ENCODE measurements at places on chromosomes 12 and 14.

DNA sequence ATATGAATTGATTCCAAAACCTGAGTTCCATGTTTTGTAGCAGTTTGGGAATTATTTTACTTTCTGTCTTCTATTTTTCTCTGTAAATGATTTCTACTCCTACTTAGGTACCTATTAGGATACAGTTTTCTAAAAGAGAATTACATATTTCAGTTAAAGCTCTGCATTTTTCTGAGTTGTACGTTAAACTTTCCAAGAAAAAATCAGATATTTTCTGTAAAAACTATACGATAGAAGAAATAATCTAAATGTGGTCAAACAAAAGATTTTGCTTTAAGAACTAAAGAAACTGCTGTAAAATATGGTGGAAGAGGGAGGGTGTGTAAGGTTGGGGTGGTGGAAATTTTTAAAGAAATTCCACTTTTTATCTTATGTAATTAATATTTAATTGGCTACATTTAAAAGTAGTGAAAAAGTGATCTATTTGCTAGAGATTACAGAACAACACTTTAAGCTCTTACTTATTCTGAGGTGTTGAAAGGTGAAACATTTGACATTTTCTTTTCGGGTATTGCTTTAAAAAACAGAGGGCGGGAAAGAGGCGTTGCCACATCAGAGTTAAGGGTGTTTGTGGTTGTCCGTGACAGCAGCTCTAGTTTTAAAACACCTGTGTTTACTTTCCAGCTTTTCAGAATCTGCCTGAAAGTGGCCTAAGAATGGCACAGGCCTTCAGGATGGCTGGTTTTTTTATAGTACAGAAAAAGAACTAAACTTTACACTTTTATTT, 187.3 kb downstream of the MIPOL1 start:
- DNase-seq = no peak

GRCh38 chr12:108324351-108325017, 14.6 kb downstream of the CMKLR1 start:
- DNase-seq = no peak

DNA sequence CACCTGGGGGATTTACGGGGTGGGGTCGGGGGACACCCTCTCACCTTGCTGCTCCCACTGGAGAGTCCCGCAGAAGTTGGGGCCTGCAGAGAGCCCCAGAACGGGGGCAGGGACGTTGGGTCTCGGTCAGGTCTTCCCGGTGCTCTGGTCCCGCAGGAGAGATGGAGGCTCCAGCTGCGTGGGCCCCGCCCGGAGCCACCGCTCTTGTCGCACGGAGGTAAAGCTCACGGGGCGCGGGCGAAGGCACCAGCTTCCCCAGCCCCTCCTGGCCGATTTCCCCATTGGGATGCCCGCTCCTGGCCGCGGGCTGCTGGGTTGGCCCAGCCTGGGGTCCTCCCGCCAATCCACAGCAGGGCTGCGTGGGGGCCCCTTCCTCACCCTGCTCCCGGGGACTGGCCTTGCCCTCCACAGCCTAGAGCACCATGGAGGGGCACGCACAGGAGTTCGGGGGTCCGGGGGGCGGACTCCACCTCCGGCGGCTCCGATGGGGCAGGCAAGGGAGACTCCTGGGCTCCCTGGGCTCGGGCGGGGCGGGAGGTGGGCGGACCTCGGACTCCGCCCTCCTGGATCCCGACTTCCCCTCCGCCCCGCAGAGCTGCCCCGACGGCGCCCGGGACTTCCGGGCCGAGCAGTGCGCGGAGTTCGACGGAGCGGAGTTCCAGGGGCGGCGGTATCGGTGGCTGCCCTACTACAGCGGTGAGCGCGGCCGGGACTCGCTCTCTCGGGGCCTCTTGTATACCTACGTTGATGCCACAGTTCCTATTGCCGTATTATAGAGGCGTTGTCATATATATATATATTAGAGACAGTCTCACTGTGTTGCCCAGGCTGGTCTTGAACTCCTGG, 8.4 kb downstream of the PAPLN start:
- peak; percentile 50 for DNase-seq

GRCh38 chr12:57983146-57983857, 41.9 kb downstream of the ATP23 start:
- DNase-seq = no peak

DNA sequence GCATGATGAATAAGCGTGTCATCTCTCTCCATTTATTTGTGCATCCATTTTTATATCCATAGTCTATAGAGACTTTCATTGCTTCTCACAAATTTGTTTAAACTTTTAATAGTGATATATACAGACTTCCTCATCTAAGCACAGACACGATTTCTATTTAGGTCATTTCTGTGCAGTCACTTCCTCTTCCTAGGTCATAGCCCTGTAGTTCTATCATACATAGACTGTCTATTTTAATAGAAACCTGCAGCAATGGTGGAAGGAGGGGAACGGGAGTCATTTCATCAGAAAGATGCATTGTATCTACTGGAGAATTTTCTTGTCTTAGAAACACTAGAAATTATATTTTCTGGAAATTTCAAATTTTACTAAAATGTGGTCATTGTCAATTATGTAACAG, 133.4 kb upstream of the FGD4 start:
- DNase-seq = no peak

- no peak for DNase-seq
Observed at GRCh38 chr12:115070313-115070712, 386.3 kb upstream of the TBX3 start.

- DNase-seq = no peak
Observed at GRCh38 chr12:111405859-111406473, at the start of gene SH2B3. Gene SH2B3, plus strand, starts transcription at chr12:111405923. Its CDS starts 12,223 bp downstream, at chr12:111418146.

GRCh38 chr12:82874945-82875344, 188.2 kb downstream of the TMTC2 start:
- DNase-seq = no peak

- no peak for DNase-seq
Observed at GRCh38 chr12:66538970-66539369, 139.9 kb downstream of the GRIP1 start.

DNA sequence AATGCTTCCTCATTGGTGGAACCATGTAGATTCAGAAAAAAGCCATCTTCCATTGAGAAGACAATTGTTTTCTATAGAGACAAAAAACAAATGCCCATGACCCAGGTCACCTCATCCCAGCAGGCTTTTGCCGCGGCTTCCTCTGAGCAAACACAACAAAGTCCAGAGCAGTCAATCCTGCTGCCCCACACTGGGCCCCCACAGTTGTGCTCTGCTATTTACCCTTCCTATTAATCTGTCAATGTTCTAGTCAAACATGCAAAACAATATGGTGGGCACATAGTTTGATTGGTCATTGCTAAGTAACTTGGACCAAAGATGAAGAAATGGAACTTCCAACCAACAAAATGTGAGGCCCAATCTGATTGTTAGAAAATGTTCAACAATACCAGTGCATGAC, 20.7 kb downstream of the C12orf42 start:
- no peak for DNase-seq

DNA sequence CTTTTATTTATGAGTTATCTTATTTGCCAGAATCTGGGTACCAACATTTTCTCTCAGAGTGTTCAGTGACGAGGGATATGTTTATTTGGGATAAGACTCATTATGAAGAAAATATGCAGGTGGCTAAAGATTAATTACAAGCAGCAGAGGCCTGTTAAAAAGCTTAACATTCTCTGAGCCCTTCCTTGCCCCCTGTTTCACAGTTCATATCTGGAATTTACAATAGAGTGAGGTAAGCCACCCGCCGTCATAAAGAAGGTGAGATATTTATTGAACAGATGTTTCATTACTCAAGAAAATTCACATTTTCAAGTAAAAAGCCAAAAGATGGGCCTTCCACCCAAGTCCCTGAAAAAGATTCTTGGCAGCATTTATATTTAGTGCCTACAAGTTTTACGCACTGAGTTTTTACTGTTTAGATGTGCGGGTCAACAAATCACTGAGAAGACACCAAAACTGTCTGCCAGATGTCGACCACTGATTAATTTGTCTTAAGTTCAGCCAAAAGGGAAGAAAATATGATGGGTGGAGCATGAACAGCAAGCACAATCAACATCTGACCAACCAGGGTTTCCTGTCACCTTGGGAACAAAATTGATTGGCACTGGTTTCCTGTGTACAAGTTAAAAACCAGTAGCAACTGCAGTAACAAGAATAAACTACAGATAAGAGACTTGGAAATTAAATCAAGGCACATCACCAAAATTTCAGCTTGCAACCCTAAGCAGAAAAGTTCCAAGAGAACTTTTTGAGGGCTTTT, 85.5 kb upstream of the PTPRB start:
- DNase-seq = no peak

DNA sequence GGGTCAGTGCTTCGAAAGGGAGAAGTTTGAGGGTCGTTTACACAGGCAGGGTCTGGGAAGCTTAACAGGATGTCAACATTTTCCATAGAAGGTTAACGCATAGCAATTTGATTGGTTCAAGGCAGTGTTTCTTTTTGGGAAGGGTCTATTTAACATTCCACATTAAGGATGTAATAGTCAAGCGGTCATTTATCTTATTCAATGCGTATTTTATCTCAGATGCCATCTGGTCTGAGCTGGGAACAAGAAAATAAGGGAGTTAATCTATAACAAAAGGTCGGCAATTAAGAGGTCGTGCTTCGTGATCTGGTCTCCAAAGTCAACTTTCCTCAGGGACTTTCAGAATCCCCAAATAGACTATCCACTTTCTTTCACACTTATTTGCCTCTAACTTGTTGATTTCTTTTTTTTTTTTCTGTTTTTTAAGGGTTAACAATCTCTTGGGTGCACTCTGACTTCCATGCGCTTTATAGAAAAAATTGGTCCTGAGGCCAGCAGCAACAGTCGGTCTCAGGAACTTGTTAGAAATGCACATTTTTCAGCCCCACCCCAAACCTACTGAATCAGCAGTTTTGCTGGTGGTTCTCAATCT, 550 bp upstream of the RESF1 start:
- DNase-seq = no peak

DNA sequence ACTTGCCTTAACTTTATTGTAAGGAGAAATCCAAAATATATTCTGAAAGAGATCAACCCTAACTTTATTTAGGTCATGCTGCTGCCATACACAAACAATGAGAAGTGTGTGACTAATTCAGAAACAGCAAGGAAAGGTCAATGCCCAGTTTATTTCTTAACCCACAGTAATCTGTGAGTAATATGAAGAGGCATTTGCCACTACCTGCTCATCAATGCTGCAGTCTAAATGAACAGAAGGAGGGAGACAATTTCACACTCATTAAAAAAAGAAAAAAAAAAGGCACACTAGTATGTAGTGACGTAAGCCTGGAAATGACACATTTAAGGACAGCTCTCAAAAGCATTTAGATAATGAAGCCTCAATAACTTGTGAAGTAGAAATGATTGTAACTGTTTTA, 90.5 kb upstream of the FOXN3 start:
- DNase-seq = no peak

- DNase-seq = no peak
Observed at GRCh38 chr12:62472472-62472871, 5.8 kb downstream of the MON2 start.

DNA sequence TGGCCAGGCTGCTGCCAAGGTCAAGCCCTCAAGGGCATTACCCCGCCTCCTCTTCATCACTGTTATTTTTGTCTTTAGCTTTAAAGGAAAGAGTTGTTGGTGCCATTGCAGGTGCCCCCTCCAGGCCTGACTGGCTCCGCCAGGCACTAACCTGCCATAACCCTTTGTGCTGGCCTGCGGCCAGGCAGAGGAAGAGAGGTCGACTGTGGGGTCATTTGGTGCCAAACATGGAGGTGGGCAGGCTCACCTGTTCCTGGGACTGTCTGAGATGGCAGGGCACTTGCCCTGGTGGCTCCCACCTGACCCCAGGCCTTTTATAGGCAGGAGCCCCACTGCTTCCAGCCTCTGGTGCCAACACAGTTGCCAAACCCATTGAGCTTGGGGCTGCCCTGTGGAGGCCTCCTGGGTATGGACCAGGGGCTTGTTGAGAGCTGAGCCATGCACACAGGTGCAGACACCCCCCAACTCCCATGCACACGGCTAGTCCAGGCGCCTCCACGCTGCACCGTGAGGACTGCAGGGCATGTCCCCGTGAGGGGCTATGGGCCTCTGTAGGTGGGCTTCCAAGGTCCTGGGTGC, 29.4 kb upstream of the PLD4 start:
- no peak for DNase-seq

GRCh38 chr12:97274386-97274785, 188.2 kb upstream of the RMST start:
- no peak for DNase-seq

DNA sequence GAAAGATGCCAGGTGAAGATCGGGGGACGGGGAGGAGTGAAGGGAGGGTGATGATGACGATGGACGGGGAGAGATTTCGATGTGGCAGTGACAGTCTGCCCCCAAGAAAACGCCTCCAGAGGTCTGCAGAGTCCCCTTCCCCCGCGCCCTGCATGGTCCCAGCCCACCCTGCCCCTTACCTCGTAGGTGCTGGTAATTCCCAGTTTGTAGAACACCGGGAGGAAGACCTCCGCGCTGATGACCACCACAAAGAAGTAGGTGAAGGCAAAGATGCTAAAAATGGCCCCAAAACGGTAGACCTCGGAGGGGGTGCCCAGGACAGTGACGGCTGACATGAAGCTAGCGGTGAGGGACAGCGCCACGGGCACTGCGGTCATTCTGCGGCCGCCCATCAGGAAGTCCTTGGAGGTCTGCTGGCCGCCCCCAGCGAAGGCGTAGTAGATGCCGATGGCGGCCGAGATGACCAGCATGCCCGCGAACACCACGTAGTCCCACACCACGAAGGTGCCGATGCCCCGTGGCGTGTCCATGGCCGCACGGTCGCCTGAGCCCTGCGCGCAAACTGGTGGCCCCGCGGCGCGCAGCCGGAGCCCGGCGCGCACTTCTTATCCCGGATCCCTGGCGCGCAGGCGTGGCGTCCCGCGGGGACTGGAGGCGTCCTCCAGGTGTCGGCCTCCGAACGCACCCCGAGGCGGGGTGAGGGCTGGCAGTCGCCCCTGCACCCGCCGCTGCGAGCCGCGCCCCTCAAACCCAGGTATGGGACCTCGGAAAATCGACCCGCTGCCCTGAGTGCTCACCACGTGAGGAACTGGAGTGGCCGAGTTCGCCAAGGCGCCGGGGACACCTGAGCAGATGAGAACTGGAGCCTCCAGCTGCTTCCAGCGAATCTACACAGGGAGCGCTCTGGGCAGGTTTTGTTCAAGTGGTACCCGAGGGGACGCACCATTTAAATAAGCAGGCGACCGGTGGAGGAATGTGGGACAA, at the start of gene SLC5A8:
SLC5A8 (minus strand) TSS at position 920 of the 984 bp plus-strand sequence; CDS start at position 530, 390 bp downstream.
- no peak for DNase-seq

- no peak for DNase-seq
Observed at GRCh38 chr12:27502021-27502435, 22.0 kb upstream of the PPFIBP1 start.

- DNase-seq = no peak
Observed at GRCh38 chr12:106863189-106863588, 88.7 kb downstream of the RIC8B start.

DNA sequence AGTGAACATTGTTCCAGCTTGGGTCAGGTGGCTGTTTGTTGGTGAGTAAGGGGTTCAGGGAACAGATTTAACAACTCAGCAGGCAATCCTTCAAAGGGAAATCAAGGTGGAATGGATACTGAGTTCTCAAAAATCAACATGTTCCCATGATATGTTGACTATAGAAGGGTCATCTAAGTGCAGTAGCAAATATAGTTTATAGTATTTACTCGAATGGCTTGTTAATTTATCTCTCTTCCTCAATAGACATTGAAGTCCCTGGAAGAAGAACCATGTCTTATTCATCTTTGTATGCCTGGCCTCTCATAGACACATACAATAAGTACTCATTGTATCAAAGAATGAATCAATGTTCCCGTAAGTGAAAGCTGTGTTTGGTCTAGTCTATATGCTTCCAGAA, 24.5 kb upstream of the DUSP6 start:
- DNase-seq = no peak

All from CD4-positive, alpha-beta T cell treated with Interferon gamma for 1 hour (primary cell).